ENCODE measurements at places on chromosomes 16 and 17.

GRCh38 chr17:58249270-58250133 is 11.1 kb downstream of the LPO start:
- DNase-seq, result peak; percentile 40

DNA sequence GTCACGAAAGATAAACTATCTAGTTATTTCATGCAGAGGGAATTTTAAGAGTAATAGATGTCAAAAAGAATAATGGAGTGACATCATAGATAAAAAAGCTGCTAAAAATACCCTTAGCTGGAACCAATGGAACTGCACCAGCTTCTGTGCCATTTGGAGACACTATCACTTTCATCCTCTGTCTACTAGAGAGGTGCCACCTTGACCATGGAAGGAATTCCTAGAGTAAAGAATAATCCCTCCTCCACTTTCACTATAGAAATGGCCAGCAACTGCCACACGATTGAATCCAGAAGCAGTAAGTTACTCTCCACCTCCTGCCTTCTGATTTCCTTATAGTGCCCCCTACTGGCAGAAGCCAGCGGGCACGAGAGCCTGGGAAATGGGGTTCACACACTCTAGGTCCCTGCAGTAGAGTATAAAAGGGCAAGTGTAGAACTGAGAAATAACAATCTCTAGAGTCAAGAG is 2.8 kb upstream of the ALDH3A2 start:
- DNase-seq, result peak; percentile 39

DNA sequence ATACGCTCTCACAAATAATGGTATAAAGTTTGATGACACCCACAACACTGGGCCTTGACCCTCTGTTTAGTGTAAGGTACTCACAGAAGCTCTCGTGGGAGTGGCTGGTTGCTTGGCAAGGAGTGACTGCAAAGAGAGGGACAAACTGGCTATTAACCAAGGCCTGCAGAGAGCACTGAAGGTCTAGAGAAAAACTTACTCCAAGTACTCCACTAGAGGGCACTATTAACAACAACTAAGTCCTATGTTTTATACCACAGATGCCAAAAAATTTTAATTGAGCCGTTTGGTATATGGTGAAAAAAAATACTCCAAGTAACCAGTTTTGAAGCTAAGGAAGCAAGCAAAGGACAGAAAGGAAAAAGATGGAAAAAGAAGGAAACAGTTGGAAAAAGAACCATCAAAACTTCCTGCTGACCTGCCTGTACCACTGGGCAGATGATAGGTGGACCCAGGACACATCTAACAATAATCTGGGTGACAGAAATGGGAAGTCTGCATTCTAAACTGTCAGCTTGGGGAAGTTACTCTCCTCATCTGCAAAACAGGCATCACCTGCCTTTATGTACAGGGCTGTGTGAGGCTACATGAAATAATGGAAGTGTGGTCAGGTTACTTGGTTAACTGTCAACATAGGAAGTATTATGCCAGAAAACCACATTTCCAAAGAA is 23.2 kb downstream of the DYNC1LI2 start:
- DNase-seq, result peak; percentile 83

GRCh38 chr16:89953671-89954406 is 5.3 kb downstream of the DEF8 start:
- no peak for DNase-seq

GRCh38 chr16:30054959-30055553 is 10.5 kb upstream of the ALDOA start:
- no peak for DNase-seq

DNA sequence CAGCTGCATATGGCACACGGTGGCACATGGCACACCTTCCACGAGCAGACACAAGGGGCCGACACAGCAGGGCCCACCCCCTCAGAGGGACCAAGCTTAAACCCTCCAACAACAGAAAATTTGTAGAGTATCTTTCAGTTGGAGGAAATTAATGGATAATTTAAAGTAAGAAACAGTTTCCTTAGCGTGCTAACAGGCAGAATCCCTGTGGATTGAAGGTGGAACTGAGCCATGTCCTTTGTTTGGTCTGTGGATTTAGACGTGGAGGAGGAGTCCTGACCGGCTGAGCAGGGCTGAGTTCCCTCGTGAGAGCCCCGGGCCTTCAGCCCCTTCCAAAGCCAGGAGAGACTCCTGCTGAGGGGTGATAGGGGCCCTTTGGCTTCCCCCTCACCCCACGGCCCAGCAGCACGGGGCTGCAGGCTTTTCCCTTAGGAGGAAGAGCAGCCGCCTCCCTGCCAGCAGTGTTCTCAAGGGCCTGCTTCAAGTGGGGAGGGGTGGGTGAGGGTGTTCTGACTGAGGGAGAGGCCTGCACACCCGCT is 1.4 kb upstream of the CYB561 start:
- no peak for DNase-seq

GRCh38 chr17:16935241-16935663 is 36.7 kb downstream of the TNFRSF13B start:
- DNase-seq, result no peak

GRCh38 chr16:53449816-53450517 is 15.7 kb downstream of the RBL2 start:
- no peak for DNase-seq

GRCh38 chr16:78025631-78026030 is 3.3 kb downstream of the CLEC3A start:
- no peak for DNase-seq

GRCh38 chr16:22161999-22162655 is at the start of gene SDR42E2:
SDR42E2 (plus strand) TSS chr16:22162506; CDS start chr16:22165583, 3,077 bp downstream.
- DNase-seq, result no peak

DNA sequence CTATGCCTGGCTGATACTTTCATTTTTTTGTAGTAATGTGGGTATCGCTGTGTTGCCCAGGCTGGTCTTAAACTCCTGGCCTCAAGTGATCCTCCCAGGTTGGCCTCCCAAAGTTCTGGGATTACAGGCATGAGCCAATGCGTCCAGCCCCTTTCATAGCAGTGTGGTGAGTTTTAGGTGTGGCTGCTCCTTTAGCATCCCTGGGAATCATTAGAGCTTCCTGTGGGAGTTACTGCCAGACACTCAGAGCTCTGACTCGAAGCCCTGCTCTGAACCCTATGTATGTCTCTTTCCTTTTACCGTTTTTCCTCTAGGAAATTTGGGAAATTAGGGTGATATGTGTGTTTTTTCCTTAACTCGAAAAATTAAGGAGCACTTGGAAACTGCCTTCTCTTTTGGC is 44.5 kb downstream of the NDE1 start:
- DNase-seq, result no peak

- DNase-seq, result no peak
Observed at GRCh38 chr16:29898804-29899515, 390 bp downstream of the SEZ6L2 start.

GRCh38 chr17:75910699-75911098 is 6.0 kb upstream of the MRPL38 start:
- DNase-seq, result no peak

GRCh38 chr16:56346131-56346890 is 79.0 kb downstream of the AMFR start:
- DNase-seq, result no peak

DNA sequence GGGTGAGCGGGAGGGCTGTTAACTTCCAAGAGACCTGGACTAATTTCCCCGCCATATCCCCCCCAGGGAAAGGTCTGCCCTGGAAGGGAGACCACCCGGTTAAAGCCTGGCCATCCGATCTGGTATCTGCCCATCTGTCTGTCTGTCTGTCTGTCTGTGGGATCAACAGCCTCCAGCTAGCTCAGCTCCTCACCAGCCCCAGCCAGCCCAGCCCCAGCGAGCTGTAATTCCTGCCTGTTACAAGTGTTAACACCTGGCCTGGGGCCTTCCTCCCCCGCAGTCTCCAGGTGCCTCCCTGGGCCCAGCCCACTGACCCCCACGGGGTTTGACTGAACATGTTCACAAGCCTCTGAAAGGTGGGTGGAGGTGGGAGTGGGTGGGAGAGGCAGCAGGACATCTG is 4.0 kb downstream of the WNT3 start:
- no peak for DNase-seq

DNA sequence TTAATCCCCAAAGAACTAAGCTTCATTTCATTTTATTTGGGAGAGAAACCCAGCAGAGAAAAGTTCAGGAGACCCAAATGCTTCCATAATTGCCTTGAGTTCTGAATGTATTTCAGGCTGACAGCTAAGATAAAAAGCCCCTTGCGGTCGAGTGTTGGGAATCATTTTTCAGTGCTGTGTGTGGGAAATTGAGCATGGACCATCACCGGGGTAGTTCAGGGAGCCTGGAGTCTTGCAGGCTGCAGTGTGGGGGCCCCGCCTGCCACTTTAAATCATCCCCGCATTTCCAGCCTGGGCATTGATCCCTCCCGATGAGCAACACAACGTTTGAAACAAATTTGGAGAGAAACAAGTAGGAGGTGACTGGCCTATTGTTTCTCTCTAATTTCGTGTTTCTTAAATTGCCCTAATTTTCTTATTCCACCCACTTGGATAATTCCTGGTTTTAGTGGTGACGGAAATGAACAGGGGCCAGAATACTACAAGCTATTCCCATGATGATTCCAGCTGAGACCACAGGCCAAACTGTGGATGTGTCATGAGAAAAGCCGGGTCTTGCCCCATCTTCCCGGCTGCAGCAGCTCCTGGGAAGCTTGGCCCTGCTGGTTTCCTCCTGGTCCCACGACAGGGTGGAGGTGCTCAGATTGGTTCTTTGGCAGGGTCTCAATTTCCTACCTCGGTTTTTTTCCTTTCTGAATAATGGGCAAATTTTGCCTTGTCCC is 75.1 kb downstream of the FOXL1 start:
- DNase-seq, result no peak

DNA sequence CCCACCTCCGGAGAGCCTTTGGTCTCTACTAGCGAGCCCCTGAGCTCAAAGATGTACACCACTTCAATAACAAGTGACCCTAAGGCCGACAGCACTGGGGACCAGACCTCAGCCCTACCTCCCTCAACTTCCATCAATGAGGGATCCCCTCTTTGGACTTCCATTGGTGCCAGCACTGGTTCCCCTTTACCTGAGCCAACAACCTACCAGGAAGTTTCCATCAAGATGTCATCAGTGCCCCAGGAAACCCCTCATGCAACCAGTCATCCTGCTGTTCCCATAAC is 702 bp downstream of the SPN start:
- DNase-seq, result no peak

DNA sequence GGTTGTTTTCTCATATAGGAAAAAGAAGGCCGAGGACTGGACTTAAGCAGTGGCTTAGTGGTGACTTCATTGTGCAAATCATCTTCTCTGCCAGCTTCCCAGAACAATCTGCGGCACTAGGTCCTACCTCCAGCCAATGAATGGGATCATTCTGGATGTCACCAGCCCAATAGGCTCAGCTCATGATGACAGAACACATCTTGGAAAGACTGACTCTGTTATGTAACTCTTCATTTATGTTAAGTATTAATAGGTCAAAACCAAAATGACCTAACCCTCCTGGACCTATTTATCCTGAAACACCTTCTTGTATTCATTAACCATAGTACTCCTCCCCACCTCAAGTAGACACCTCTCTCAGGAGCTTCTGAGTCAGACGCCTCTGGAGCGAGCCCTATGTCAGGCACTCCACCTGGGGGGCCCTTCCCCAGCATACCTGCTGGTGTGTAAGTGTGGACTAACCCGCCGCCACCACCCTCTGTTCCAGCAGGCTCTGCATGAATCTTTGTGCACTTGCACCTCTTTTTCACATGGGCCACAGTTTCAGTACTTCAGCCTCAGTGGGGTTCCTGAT is 7.2 kb downstream of the ARL2BP start:
- DNase-seq, result no peak

- no peak for DNase-seq
Observed at GRCh38 chr17:48209973-48210372, 102.4 kb downstream of the SNX11 start.

- no peak for DNase-seq
Observed at GRCh38 chr16:30096862-30097563, 1.0 kb upstream of the YPEL3 start.

- DNase-seq, result no peak
Observed at GRCh38 chr17:80036715-80037477, 454 bp downstream of the CCDC40 start.

DNA sequence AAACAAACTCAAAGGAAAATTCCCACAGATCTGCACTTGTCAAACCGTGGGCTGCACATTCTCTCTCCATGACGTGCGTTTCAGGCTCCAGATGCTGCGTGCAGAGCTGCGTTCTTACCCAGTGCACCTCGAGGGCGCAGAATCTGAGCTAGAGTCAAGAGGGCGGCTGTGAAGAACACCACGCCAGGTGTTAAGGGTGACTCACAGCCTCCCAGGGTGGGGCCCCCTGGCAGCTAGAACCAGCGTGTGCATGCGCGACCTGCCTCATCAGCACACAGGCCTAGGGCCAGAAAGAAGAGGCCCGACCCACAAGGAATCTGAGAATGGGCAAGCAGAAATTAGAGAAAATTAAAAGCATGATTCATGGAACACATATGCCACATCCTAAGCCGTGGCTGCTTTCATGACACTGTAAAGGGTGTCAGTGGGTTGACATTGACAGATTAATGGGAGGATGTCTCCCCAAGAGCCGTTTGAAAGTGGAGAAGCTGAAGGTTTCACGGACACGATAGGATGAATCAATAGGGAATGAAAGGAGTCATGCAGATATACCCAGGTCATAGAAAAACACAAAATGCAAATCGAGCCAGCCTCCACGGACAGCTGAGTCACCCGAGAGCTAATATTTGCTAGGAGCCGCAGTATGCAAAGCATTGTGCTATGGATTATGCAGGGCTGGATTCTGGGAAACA is 29.0 kb downstream of the MARCHF10 start:
- peak; percentile 96 for DNase-seq

GRCh38 chr16:84507011-84507982 is 2.8 kb upstream of the MEAK7 start:
- DNase-seq, result no peak

DNA sequence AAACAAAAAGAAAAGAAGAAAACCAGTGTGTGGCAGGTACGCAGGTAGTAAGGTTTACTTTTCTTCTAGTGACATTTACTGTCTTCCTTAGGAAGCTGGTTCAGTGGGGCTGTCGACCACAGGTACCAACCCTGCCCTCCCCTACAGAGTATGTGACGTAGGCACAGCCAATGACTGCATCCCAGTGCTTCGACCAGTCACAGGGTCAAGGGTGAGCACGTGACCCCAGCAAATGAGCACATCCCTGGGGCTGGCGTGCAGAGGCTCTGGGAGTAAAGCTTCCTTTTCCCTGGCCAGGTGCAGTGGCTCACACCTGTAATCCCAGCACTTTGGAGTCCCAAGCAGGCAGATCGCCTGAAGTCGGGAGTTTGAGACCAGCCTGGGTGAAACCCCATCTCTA is 38.9 kb upstream of the PLCG2 start:
- no peak for DNase-seq

All from choroid plexus epithelial cell (primary cell).